ENCODE measurements at places on chromosomes 2 and 18.
A peak's percentile ranks its signal among the peaks of the same experiment; 100 is the strongest.

GRCh38 chr2:145551686-145552085 lies 1031.8 kb upstream of the ZEB2 start:
- no peak for DNase-seq

DNA sequence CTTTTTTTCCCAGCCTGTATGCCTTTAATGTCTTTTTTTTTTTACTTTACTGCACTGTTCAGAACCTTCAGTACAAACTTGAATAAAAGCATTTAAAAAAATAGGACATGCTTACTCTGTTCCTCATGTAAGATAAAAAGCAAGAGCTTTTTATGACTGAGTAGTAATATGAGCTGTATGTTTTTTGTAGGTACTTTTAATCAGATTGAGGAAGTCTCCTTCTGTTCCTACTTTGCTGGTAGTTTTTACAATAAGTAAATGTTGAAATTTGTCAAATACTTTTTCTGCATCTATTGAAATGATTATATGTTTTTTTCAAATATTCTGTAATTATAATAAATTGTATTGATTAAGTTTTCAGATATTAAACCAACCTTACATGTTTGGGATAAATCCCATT lies 189.8 kb downstream of the FAM210A start:
- no peak for DNase-seq

- DNase-seq: no peak
Observed at GRCh38 chr2:166892397-166892796, 4.1 kb downstream of the XIRP2 start.

GRCh38 chr2:208025037-208025813 lies at the start of gene PLEKHM3:
Gene PLEKHM3, minus strand, starts transcription at chr2:208025527. Its CDS starts 23,888 bp downstream, at chr2:208001639.
- DNase-seq: peak; percentile 88

- DNase-seq: no peak
Observed at GRCh38 chr2:96870626-96871255, 861 bp upstream of the SEMA4C start.

GRCh38 chr2:64348386-64349130 lies 105.4 kb upstream of the LGALSL start:
- no peak for DNase-seq

DNA sequence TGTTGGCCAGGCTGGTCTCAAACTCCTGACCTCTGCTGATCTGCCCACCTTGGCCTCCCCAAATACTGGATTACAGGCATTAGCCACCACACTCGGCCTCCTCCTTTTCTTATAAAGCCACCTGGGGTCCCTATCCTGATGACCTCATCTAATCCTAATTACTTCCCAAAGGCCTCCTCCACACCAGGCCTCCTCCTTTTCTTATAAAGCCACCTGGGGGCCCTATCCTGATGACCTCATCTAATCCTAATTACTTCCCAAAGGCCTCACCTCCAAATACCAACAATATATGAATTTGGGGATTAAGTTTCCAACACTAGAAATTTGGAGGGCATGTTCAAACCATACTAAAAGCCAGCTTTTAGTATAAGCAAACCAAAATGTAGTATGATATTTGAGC lies 9.7 kb upstream of the RMC1 start:
- no peak for DNase-seq

DNA sequence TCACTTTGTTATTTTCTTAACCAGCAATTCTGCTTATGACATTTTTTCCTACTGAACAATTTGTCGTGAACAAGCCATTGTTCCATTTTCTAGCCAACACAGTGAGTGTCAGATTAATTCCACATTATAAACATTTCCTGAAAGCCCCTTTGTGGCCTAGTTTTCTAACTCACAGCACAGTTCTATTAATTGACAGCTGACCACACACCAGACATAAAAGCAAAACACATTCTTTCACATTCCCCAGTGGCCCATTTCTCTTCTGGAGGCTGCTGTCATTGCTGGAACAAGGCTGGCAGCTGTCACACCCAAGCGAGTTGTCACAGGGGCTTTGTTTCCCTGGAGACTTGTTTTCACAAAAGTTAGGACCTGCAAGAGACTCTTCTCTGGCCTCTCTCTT lies 50.7 kb downstream of the RNF152 start:
- DNase-seq: no peak

DNA sequence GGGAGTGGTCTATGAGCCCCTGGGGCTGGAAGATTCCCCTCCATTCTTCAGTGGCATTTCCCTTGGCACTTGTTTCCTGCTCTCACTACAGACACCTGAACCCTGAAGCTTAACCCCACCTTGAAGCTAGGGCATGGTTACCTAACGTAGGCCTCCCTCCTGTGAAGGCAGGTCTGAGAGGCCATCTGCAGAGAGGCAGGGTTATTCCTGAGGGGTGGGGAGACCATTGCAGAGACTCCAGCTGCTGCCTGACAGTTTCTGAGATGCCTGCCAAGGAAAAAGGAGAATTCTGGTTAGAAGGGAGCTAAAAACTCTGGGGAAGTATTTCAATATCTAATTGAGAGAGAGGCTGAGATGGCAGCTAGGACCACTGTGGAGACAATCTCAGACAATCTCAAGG lies 119.3 kb upstream of the NDUFV2 start:
- no peak for DNase-seq

- DNase-seq: no peak
Observed at GRCh38 chr2:100676346-100676745, 113.6 kb downstream of the PDCL3 start.

DNA sequence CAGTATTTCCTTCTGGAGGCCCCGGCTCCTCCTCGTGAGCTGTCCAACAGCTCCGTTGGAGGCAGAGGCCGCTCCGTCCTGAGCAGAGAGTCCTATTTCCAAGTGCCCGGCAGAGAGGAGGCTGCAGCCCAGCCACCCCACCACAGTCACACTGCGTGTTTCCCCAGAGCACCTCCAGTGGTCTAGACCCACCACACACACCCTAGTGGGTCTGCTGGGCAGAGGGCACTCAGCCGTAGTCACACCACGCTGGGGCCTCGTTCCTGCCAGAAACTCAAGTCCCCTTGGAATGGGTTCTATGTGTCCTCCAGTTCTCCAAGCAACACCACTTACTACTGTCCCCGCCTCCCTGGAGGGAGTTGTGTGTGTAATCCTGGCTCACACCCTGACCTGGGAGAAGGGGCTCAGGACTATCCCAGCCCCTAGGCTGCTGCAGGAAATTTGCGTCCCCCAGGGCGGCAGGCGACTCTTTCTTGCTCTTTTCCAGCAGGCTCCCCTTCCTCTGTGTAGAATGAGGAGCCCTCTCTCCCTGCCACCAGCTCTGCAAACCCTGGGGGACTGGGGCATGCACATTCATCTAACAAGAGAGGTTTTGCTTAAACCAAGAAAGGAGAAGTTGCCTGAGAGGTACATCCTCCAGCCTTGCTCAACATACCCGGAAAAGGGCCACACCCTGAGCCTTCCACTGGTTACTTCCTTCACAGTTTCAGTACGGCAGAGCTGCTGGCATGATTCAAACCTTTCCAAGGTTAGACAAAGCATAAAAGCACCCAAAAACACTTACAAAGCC lies 114.1 kb downstream of the NDUFA10 start:
- DNase-seq: no peak

DNA sequence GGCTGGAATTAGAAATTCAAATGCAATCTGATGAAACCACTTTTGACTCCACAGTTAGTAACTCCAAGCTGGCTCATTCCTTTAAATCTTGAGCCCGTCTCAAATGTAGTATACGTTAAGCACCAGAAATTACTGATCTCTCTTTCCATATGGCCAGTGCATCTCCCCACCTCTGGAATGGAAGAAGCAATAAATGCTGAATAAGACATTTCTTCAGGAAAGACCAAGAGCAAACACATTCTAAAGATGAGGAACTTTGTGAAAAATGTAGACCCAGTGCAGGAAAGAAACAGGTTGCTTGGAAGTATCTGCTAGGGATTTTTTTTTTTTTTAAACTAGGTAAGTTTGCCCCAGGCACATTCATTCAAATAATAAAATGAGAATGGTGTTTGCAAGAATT lies 143.1 kb upstream of the FBXO11 start:
- no peak for DNase-seq

DNA sequence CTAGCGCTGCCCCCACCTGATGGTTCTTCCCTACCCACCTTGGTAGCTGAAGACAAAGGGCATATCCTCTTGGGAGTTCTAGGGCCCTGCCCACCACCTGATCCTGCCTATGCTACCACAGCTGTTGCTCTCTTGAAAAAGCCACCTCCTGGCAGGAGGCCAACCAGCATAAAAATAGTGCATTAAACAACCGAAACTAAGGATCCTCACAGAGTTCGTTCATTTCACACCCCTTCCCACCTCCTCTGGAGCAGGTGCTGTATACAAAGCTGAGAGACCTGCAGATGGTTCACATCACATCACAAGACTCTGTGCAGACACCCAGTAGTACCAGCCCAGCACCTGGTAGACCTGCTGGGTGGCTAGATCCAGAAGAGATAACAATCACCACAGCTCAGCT lies 1348.0 kb upstream of the TMEFF2 start:
- DNase-seq: no peak

- DNase-seq: no peak
Observed at GRCh38 chr2:127535422-127535901, at the start of gene MYO7B. Gene MYO7B, plus strand, starts transcription at chr2:127535683. Its CDS starts 24,040 bp downstream, at chr2:127559723.

DNA sequence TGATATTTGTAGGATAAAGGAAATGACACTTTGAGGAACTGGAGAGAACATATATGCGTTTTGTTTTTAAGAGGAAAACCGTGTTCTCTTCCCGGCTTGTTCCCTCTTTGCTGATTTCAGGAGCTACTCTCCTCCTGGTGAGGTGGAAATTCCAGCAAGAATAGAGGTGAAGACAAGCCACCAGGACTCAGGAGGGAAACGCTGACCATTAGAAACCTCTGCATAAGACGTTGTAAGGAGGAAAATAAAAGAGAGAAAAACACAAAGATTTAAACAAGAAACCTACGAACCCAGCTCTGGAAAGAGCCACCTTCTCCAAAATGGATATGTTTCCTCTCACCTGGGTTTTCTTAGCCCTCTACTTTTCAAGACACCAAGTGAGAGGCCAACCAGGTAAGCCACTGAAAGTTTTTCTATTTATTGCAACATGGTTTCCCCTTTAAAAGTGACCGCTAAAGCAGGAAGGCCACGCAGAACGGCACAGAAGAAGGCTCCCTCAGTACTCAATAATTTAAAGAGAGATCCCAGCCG lies 735 bp downstream of the NRP2 start:
- DNase-seq: no peak

DNA sequence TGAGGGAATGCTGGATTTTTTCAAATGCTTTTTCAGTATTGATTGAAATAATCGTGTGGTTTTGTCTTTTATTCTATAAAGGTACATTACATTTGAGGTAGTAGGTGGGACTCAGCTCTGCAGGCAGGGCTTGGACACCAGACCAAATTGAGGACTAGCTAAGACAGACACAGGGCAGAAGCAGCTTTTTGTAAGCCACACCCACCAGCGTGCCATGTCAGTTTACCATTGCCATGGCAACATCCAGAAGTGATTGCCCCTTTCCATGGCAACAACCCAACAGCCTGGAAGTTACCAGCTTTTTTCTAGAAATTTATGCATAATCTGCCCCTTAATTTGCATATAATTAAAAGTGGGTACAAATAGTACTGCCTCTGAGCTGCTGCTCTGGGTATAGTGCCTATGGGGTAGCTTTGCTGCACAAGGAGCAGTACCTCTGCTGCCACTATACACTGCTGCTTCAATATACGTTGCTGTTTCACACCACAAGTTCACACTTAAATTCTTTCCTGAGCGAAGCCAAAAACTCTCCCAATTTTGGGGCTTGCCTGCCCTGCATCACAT lies 23.6 kb upstream of the VWA3B start:
- no peak for DNase-seq

DNA sequence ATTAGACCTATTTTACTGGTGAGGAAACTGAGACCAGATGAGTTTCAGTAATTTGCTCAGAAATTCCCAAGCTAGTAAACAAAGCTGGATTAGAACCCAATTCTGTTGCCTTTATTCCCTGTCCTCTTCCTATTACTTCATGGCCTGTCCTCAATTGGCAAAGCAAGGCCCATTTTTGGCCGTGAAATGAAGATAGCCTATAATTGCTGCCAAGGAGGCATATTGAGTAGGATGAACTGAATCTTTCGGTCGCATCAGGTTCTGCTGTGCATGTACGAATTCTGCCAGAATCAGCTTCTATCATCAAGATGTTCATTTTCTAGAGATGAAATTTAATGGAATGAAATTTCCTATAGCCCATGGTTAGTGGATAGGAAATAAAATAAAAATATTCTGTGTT lies 1485.2 kb upstream of the PIK3C3 start:
- no peak for DNase-seq

GRCh38 chr2:123999681-124000080 lies 25.4 kb upstream of the CNTNAP5 start:
- peak; percentile 40 for DNase-seq
